ENCODE measurements at places on chromosomes 2 and 18.

- no peak for DNase-seq
Measured at GRCh38 chr2:46771309-46771708, 144.3 kb downstream of the MCFD2 start.

GRCh38 chr2:120867290-120868241 lies 131.9 kb downstream of the GLI2 start:
- peak; percentile 96 for DNase-seq

- DNase-seq = no peak
Measured at GRCh38 chr2:74975016-74975415, 16.6 kb downstream of the POLE4 start.

DNA sequence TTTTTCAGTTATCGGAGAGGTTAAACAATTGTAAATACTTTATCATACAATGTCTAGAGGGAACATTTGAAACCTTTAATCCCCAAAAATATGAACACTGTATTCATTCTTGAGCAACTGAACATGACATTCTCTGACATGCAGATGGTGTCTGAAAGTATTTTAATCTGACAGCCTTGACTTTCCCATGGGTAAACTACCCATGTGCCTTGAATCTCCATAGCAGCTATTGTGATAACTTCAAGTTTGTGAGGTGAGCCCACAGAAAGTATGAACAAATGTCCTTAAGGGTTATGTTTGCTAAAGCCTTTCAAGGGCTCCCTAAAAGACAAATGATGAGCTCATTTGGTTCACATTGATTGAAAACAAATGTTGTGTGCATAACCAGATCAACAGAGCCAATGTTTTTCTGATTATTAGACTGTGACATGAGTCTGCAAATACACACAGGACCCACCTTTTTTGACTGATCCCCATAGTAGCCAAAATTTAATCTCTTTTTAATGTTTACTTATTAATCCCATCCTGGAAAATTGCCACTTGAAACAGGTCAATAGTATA lies 1326.0 kb downstream of the LRP1B start:
- no peak for DNase-seq

- no peak for DNase-seq
Measured at GRCh38 chr18:35432565-35433001, 55.4 kb upstream of the ZNF396 start.

DNA sequence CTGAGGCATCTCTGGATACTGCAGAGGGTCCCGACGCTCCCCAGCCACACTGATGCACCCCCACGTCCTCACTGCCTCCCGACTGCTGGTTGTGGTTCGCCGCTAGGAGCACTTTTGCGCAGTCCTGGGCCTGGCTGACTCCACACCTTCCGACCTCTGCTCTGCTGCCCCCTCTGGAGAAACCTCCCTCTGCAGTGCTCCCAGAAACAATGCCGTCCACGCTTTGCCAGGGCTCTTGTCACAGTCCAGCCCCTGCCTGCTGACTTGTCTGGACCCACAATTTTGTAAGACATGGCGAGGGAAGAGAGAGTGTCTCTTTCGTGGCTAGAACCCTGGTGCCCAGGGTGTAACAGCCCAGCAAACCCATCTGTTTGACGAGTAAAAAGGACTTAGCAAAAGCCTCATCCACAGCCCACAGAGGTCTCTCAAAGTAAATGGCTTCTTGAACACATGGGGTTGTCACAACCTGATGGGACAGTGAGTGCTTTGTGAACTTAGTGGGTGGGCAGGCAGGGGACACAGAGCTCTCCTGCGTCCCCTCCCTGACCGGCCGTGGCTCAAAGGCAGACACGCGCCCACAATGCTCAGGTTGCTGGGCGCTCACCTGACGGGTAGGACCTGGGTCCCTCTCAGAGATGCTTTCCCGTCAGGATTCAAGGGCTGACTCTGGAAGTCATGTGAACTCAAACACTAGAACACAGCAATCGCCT lies 4.0 kb downstream of the COPS9 start:
- DNase-seq = peak; percentile 61

GRCh38 chr18:13366541-13366940 lies 148.0 kb downstream of the LDLRAD4 start:
- no peak for DNase-seq

GRCh38 chr18:76951456-76952247 lies 129.3 kb downstream of the ZNF236 start:
- DNase-seq = no peak

DNA sequence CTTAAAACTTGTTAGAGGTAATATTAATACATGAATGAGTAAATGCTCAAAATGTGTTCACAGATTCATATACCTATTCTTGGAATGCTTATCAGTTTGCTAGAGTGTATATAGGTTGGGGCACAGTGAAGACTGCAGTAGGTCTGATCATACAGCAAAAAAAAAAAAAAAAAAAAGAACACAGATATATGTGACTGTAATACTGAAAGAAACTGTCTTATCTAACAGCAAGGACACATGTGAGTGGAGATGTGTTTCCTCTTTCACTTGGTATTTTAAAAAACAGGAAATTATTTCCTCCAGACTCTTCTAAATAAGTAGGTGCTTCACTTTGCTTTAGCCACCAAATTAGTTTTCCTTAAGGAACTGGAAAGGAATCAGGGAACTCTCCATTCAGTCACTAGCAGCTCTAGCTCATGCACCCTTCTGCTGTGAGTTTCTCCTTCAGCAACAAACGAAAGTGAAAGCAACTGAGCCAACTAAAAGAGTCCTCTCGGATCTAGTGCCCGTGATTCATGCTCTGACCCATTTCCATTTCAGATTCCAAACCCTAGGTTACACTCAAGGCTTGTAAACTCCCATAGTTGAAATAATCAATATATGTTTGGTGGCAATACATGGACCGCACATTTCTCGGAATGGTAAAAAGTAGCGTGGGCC lies 98.5 kb downstream of the DSEL start:
- DNase-seq = no peak

DNA sequence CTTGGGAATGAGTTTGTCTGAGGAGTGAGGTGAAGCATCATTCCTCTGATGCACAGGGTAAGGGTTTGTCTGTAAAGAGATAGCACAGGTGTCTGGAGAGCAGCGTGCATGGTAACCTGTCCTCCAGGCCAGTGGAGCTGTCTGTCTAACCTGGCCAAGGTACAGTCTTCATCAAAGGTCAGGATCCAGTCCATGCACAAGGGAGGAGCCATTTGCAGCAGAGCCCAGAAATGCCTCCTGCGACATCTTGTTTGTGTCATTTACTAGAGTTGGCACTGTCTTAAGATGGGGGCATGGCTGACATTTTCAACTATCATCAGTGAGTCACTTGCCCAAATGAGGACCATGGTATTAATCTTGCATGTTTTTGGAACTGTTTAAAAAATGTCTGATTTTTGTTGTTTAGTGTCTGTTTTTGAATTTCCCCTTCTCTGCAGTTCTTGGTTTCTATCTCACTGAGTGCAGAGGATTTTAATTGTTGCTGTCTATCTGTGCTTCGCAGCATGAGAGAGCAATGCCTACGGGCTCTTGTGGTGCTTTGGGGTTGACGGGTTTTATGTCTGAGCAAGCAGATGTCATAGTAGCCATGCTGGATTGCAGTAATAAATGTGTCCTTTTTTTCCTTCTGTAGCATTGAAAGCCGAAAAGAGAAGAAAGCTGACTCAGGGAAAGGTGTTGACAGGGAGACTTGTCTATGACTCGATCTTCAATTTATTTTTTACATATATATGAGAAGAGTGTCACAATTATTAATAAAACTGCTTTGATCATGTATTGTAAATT lies 91.3 kb downstream of the DPP4 start:
- no peak for DNase-seq

GRCh38 chr2:225889452-225889851 lies 489.9 kb downstream of the NYAP2 start:
- DNase-seq = no peak

DNA sequence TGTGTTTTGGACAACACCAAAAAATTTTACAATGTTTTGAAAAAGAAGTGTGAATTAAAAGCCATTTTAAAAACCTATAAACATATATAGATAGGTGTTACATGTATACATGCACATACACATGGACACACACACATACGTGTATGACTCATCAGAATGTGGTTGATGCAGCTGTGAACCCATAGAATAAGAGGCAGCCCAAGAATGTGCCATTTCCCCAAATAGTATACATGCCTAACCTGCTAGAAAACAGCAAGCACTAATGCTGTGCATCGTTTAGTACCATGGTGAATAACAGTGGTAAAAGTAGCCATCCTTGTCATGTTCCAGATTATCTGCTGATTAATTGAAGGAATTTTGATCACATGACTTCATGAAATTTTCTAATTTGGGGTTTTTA lies 149.0 kb downstream of the DSEL start:
- DNase-seq = no peak

DNA sequence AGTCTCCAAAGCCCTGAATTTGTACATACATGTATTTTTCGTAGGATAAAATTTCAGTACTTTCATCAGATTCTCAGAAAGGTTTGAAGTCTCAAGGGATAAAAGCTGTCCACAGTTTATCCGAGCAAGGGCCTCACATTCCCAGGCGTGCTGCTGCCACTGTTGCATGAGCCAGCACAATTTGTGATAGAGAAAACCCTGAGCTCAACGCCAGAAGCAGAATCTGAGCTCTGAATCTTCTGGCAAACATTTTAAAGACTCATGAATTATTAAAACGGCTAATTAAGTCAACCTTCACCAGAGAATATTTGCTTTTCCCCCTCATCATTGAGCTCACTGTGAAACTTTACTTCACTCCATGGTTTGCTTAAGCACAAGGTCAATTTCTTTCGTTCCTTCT lies 38.5 kb upstream of the STPG4 start:
- no peak for DNase-seq

DNA sequence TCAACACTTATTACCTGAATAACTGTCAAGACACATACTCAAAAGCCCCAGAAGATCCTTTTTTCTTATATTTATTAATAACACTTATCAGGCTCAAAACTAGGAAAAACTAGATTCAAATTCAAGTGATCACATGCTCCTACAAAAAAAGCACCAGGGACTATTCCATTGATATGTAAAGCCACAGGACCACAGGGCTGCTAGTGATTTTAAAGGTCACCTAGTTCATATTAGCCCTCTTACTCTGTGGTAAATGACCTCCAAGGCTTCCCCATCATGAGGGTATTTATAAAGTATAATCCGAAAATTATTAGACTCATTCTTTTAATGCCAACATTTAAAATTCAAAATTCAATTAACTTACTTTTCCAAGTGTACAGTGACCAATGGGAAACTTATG lies 52.5 kb downstream of the LRPPRC start:
- no peak for DNase-seq

GRCh38 chr2:46844034-46844433 lies 71.6 kb downstream of the MCFD2 start:
- DNase-seq = no peak

DNA sequence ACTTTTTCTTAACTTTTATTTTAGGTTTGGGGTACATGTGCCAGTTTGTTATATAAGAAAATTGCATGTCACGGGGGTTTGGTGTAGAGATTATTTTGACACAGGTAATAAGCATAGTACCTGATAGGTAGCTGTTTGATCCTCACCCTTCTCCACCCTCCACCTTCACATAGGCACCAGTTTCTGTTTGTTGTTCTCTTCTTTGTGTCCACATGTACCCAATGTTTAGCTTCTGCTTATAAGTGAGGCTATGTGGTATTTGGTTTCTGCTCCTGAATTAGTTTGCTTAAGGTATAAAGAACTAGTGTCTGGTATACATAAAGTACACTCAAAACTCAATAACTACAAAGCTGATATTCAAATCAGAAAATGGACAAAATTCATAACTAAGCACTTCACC lies 654.6 kb upstream of the LINC00305 start:
- no peak for DNase-seq

- DNase-seq = no peak
Measured at GRCh38 chr18:12031846-12032245, 50.5 kb downstream of the IMPA2 start.

GRCh38 chr2:39632876-39633275 lies 32.8 kb upstream of the TMEM178A start:
- no peak for DNase-seq

- DNase-seq = peak; percentile 82
Measured at GRCh38 chr2:239727182-239727775, 297.9 kb downstream of the NDUFA10 start.

DNA sequence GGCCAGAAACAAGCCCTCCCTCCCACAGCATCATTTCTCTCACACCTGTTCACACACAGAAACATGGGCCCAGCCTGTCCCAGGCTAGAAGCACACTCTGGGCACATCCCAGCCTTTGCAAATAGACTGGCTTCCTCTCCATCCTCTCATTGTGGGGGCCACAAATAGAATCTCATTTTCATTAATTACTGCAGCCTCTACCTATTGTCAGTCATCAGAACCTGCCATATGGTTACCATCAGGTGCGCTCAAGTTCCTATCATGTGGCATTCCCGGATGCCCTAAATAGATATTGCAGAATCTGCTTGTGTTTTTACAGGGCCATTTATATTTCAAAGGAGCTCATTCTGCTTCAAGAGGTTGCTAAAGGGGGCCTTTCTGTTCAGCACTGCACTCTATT lies 460.7 kb downstream of the BCL11A start:
- DNase-seq = no peak

- DNase-seq = no peak
Measured at GRCh38 chr2:203401-203800, 60.4 kb downstream of the SH3YL1 start.

- peak; percentile 99 for DNase-seq
Measured at GRCh38 chr18:12990967-12991820, at the start of gene CEP192. TSS of gene CEP192 (plus strand) at chr18:12991362. CDS start at chr18:12999425, 8,063 bp downstream.

DNA sequence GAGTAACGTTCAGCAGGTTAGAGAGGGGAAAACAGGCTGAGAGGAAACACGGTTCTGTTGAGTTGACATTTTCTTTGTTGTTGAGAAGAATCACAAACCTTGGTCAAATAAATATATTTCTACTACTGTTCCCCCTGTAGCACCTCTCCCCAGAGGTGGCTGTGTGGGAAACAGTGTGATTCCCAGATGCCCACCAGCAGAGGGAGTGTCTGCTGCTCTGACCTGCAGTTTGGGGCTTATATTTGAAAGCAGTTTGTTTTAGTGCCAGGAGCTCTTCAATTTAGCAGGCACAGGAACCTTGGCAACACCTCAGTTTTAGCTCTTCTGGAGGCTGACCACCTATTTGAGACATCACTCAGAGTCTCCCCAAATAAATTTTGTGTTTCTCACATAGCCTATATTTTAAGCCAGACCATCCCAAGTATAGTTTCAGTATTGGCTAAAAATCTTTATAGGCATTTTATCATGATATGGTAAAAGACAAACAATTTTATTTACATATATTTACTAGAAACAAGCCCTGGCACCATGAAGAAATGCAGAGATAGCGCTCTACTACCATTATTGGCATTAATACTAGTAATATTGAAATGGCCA lies 75.7 kb downstream of the PIK3C3 start:
- no peak for DNase-seq

- DNase-seq = no peak
Measured at GRCh38 chr2:241110089-241110606, 8.1 kb upstream of the MTERF4 start.

- peak; percentile 41 for DNase-seq
Measured at GRCh38 chr2:97728091-97728731, 14.8 kb downstream of the ZAP70 start.

GRCh38 chr2:218709908-218710307 lies 727 bp upstream of the TTLL4 start:
- DNase-seq = no peak

- peak; percentile 75 for DNase-seq
Measured at GRCh38 chr2:10935366-10935918, 23.7 kb downstream of the KCNF1 start.

GRCh38 chr2:41602341-41602740 lies 445.5 kb upstream of the PKDCC start:
- no peak for DNase-seq
